ENCODE measurements at places on chromosomes 3 and 15.

GRCh38 chr15:65354835-65355172, 23.0 kb downstream of the IGDCC3 start:
- DNase-seq, result no peak

GRCh38 chr15:95541301-95541700, 789.2 kb upstream of the NR2F2 start:
- DNase-seq, result no peak

DNA sequence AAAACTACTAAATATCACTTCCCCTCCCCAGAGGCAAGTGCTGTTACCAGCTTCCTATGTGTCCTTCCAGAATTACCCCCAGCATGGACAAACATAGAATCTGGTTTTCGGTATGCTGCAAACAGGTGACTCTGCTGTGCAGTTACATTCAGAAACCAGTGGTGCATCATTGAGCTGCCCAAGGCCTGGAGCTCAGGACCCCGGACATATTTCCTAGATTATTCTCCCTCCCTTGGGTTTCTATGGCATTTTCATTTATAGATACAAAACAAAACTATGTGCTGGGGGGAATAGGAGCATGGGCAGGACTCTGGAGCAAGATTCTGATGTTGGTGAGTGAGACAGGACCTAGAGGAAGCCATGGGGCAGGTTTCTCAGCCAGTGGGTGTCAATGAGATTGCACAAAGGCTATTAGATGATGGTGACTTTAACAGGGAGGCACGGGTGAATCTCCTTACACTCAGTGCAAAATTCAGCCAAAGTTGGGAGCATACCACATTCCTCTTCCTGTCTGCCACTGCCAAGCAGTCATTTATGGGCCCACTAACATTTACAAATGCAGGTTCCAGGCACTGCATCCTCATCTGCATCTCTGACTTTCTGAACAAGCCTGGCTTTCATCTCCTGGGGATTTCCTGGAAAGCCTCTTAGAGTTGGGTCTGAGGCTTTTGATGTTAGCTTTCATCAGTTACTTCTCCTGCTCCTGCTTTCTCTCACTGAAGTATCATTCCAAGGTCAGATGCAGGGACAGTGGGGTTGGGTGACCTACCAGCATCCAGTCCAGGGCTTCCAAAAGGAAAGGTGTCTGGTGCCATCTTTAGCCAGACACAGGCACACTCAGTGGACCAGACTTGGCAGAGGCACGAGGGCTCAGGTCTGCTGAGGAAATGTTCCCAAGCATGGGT, 44.5 kb downstream of the CMTM7 start:
- DNase-seq, result no peak

DNA sequence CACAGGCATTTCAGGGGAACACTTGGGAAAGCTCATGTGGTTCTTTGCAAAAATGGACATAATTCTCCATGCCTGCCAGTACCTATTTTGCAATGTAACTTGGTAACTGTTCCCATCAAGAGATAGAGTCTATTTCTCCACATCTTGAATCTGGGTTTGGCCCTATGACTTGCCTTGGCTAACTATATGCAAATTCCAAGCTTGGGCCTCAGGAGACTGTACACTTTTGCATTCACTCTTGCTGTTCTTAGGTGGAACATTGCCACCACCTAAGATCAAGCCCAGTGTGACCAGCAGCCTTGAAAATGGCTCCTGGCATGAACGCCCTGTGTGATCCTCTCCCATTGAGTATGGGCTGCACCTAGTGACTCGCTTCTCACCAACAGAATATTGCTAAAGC, 19.8 kb upstream of the SMAD6 start:
- no peak for DNase-seq

- DNase-seq, result no peak
These were observed 22.5 kb upstream of the BNIP2 start for GRCh38 chr15:59711451-59712243.

GRCh38 chr3:60531759-60532158, 719.5 kb downstream of the FHIT start:
- DNase-seq, result no peak

DNA sequence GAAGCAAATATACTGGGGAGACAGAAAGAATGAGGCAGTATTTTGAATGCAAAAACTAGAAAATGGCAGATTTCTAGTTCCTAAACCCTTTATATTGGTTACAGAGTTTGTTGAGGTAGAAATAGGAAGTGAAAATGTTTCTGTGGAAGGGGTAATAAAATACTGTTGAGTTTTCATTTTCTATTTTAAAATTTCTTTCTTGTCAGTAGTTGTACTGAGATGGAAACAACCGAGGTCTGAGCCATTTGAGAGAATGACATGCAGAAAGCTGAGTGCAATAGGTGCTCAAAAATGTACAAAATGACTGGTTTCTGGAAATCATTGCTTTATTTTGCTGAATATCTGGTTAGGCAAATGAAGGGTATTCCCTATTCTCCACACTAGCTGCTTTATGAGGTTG, 361.4 kb downstream of the CHL1 start:
- no peak for DNase-seq

- DNase-seq, result no peak
These were observed 636.1 kb downstream of the MAGI1 start for GRCh38 chr3:65402597-65402996.

DNA sequence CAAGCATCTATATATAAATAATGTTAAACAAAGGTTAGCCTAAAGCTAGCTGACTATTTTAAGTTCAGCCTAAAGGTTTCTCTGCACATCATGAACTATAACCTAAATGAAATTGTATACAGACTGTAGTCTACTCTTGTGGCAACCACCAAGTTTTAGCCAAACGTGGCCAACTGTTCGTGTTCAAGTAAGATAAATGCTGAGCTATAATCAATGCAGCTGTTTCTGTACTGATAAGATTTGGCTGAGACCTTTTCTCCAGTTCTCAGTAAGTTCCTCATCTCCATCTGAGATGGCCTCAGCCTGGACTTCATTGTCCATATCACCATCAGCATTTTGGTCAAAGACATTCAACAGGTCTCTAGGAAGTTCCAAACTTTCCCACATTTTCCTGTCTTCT, 43.7 kb upstream of the IGSF10 start:
- DNase-seq, result no peak

DNA sequence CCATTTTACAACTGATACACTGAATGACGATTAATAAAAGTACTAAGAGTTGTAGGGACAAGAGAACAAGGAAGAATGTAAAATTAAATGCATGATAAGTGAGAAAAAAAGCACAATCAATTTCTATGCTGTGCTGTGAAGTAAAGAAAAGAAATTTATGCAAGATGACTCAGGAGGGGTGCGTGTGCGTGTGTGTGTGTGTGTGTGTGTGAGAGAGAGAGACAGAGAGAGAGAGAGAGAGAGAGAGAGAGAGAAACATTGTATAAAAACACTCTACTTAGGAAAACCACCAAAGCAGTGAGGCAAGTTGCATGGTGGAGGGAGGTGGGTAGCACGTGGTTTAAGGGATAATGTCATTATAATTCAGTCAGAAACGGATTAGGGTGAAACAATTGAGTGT, 580.8 kb upstream of the ALCAM start:
- no peak for DNase-seq

DNA sequence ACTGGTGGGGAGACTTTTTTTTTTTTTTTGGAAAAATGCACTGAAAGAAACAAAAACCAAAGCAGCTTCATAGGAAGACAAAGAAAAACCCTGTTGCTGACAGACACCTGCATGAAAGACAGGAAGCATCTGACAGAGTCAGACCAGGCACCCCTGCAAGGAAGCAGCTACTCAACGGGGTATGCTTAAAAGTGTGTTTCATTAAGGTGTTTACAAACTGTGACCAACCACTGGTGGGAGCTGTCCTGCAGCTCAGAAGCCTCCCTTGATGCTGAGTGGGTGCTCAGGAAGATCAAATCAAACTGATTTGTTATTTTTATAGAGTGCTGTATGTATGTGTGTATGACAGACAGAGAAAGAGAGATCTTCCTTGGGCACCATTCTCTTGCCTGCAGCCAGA, 34.7 kb upstream of the AGBL1 start:
- DNase-seq, result no peak

GRCh38 chr3:35745351-35745750, 106.0 kb downstream of the ARPP21 start:
- DNase-seq, result no peak

GRCh38 chr3:41267975-41268640, 68.8 kb downstream of the CTNNB1 start:
- no peak for DNase-seq

DNA sequence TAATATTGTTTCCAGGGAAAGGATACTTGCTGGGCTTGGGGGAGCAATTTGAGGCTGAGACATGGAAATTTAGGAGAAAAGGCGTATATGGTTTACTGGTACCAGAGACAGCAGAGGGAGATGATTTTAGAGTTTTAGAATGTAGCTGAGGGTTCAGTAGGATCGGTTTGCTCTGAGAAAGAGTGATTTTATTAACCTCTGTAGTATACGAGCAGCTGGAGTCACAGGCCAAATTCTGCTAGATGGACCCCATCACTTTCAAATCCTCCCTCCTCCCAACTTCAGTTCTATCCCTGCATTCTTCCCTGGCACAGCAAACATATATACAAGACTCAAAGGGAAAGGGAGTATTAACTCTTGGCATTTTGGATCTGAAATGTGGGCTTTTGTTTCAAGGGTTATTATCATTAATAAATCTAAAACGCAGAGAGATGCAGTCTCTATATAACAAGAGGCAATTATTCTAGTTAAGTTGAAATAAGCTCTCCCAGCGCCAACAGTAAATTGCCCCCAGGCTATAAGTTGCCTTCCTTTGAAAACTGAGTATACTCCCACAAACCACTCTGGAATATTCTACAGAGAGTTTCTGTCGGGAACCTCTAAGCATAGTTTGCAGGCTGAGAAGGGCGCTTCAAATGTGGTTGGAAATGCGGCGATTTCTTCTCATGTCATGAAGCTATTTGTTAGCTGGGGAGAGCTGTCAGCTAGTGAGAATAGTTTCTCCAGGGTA, 5.4 kb downstream of the CRABP1 start:
- DNase-seq, result no peak

DNA sequence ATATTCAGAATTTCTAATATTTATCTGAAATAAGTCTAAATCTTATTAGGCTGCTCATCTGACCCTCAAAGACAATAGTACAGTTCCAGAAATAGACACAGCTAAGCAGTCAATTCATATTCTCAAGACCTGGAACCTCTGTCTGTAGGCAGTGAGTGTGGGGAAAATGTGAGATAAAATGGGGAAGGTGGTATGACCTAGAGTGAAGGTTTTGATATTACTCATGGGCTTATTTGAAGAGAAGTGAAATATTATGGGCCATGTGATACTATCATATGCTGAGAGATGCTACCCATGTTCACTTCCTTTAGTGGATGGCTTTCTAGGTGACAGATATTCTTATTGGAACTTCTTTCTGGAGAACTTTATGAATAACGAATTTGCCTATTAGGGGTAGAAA, 33.5 kb downstream of the TGFBR2 start:
- no peak for DNase-seq

- DNase-seq, result no peak
These were observed 72.9 kb upstream of the MNS1 start for GRCh38 chr15:56537881-56538280.

- no peak for DNase-seq
These were observed 51.4 kb upstream of the IGF1R start for GRCh38 chr15:98596885-98597392.

DNA sequence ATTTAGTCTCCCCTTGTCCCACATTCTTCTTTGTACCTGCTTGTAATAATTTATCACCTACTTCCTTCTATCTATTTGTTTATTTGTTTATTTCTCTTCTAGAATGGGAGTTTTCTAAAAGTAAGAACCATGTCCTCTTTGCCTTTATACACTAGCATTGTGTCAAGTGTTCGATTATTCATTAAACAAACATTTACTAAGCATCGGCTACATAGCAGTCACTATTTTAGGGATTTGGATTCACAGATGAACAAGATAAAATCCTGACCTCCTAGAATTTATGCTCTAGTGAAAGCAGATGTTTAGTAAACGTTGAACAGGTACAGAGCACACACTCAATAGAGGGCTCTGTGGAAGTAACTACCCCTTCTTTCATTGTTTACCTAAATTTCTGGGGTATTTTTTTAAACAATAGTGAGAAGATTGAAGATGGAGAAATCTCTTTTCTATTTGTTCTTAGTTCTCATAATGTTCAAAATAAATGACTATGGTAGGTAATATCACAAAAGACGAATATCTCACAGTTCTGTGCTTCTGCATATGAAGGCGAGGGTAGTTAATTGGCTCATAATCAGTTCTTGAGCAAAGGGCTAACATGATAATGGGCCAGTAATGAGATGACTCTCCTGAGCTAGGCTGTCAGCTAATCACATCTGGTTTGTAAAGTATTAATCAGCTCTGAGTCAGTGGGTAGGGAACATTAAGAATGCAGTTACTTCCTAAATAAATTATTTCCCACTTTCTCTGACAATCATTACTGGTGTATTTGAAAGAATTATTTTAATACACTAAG, 111.9 kb downstream of the SLC9A9 start:
- DNase-seq, result no peak

GRCh38 chr15:39579487-39580116, 1.3 kb upstream of the THBS1 start:
- DNase-seq, result no peak

DNA sequence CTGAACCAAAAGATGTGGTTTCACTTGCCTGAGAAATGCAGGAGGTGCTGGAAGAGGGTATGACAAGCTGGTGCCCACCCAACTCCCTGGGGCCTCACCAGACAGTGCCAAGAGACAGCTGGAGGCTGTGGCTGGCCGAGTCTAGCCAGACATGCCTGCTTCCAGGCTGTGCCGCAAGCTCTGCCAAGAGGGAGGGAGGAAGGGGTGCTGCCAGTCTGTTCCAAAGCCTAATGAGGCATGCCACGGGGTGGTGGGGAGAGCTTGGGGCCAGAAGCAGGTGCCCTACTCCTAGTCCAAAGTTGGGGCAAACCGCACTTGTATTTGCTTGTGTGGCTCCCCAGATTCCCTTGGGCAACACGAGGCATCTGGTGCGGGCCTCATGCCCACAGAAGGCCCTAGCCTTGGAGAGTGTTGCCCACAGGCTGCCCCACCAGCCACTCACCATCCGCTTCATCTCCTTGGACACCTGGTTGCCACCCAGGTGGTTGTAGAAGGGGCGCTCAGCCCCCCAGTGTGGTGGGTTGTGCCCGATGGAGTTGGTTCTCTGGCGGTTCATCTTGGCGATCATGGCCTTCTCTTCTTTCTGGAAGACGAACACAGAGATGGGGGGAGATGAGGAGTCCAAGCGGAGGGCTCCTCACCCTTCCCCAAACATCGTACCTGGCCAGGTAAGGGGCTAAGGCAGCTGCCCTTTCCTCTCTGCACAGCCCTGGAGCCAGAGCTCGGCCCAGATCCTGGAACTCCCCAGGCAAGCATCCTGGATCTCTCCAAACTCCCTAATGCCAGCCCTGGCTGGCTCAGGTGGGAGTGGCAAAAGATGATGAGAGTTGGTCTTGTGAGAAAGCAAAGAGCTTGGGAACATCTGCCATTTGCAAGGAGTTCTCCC, 123.4 kb downstream of the SEC22A start:
- DNase-seq, result no peak

- no peak for DNase-seq
These were observed 140.5 kb downstream of the LRRK1 start for GRCh38 chr15:101059381-101060341.
